DMS79 treated with DMSO at 0.1 percent for 48 hours (cell line): ENCODE measurements at places on chromosomes 13 and 19.

DNA sequence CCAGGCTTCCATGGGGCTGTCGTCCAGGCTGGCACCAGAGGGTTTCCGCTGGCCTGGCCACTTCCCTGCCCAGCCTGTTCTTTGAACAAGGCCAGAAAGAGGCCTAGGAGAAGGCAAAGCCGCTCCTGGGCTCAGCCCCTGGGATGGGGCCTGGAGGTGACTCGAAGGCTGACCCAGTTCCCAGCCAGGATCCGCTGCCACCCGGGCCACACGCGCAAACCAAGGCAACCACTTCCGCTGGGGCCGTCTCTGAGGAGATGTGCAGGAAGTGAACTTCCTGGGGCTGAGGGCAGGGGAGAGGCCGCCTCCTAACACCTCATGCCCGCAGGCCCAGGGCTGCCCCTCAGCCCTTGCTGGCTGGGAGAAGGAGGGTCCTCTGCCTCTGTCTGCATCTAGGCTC, 15.2 kb downstream of the PLEKHF1 start:
- DNase-seq, result no peak

DNA sequence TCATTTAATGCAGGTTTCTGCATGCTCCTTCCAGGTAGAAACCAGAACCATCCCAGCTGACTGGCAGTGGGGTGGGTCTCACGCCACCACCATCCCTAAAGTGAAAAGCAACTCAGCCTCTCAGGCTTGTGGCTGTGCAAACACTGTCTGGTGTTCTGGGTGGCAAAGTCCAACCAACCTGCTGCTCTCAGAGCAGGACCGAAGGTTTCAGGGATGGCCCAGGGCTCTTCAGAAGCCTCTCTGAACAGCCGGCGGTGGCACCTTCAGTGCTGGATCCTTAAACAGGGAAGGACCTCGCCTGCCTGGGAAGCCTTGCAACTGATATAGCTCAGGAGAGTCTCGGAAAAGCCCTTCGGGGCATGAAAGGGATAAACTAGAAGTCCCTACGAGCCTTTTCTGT, 100.8 kb downstream of the COL4A1 start:
- DNase-seq, result no peak

GRCh38 chr13:63156816-63157215, 1741.2 kb upstream of the PCDH20 start:
- DNase-seq, result no peak

DNA sequence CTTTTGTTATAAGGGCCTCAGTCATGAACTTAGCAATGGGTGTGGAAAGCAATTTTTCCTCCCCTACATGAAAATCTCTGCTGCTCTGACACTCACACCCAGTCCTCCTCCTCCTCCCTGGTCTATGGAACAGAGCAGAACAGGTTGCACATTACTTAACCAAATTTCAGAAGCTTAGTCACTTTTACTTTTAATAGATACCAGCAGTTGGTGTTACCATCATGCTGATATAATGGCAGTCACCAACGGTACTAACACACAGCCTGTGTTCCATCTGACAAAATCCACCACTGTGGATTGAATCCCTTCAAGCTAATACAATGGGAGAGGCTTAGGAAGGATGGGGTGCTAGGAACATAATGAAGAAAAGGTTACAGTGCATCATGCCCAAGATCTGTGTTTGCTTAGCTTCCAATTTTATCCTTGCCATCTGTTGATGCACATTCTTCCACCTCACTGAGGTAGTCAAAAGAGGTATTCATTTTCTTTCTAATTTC, 9.8 kb downstream of the TPT1 start:
- DNase-seq, result no peak

DNA sequence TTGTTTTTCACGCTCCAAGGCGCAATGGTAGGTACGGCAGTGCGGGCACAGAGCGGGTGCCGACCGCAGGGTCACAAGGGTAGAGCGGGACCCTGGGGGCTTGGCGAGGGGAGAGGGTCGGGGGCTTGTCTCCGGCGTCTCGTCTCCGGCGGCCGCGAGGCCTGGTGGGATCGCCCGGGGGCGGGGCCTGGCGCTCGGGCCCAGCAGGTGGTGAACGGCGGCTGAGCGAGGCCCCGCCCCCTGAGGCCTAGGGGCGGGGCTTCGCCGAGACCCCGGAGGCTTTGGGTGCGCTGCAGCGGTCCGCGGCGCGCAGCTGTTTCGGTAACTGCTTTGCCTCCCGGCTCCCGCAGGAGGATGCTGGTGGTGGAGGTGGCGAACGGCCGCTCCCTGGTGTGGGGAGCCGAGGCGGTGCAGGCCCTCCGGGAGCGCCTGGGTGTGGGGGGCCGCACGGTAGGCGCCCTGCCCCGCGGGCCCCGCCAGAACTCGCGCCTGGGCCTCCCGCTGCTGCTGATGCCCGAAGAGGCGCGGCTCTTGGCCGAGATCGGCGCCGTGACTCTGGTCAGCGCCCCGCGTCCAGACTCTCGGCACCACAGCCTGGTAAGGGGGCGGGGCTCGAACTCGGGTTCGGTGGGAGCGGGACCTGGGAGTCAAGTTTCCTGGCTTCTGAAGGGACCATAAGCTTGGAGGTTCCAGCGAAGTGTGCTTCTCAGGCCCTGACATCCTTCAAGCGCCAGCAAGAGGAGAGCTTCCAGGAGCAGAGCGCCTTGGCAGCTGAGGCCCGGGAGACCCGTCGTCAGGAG, at the start of gene TSEN34:
TSEN34 (plus strand) TSS at position 298 of the 800 bp plus-strand sequence; CDS start at position 355, 57 bp downstream.
- DNase-seq, result peak; percentile 70
